ENCODE measurements at places on chromosomes 2 and 18.
A peak's percentile ranks its signal among the peaks of the same experiment; 100 is the strongest.

- no peak for DNase-seq
These were observed 126.8 kb upstream of the HS6ST1 start for GRCh38 chr2:128445523-128445900.

- no peak for DNase-seq
These were observed 14.7 kb upstream of the FZD7 start for GRCh38 chr2:202018950-202019349.

GRCh38 chr2:120461092-120461491, 115.2 kb downstream of the INHBB start:
- no peak for DNase-seq

GRCh38 chr2:136767030-136767429, 1.7 kb downstream of the THSD7B start:
- no peak for DNase-seq

DNA sequence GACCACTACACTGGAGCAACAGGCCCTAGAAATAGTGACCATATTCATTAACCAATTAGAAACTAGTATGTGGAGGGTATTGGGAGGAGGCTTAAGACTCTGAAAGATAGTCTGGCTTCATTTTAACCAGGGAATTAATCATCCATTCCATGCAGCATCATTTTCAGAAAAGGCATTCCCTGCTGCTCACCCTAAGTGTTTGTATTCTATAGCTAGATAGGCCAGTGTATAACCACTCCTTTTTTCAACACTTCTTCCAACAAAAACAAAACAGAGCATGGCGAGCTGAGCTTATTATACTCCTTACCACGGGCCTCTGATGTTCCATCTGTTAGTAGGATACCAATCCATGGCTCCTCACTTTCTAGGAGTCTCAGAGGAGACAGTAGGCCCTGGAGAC, 112.0 kb upstream of the PKDCC start:
- no peak for DNase-seq

- DNase-seq, result no peak
These were observed 82.3 kb downstream of the INPP5D start for GRCh38 chr2:233142355-233142897.

DNA sequence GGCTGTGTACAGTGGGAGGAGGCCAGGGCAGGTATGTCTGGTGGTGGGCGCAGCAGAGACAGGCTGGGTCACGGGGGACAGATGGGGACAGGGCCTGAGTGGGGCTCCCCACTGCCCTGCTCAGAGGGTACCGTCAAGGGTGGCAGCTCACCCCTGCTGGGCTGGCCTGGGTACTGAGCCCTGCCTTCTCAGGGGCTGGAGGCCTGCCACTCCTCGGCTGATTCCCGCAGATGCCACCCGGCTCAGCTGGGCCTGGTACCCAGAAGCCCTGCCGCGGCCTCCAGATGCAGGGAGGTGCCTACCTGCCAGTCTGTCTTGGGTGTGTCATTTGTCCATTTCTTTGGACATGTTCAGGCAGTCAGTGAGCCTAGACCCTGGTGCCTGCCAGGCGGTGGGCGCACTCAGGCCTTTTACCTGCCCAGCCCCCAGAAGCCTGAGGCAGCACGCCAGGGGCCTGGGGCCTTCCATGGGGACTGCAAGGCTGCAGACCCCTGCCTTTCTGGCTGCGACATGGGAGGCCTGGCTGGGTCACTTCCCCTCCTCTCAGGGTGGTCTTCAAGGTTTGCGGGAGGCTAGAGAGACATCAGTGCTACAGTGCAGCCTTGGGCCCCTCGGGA, 3.3 kb downstream of the SNORC start:
- DNase-seq, result no peak

- DNase-seq, result peak; percentile 27
These were observed 58.5 kb downstream of the ROCK1 start for GRCh38 chr18:21053127-21053526.

- no peak for DNase-seq
These were observed 22.8 kb downstream of the ICA1L start for GRCh38 chr2:202848813-202849212.

GRCh38 chr2:27681841-27682240, 18.2 kb downstream of the SLC4A1AP start:
- DNase-seq, result no peak

DNA sequence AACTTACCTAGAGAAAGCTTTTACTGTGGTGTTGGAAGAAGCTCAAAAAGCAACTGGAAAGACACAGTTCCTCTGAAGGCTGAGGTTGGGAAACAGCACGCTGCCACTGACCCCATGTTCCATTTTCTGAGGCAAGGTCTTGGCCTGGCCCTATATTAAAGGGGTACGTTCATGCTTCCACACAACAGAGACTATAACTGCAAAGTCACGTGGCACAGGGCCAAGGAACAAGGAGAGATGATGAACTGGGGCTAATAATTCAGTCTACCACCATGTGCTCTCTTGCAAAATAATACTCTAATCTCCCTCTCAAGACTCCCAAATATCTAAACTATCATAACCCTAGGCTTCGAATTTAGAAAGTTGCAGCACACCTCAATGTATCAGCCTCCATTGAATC, 381.6 kb downstream of the DSEL start:
- DNase-seq, result no peak

- DNase-seq, result no peak
These were observed 11.0 kb downstream of the UBE2E3 start for GRCh38 chr2:180991361-180991760.

GRCh38 chr18:75251466-75251865, 40.9 kb downstream of the TSHZ1 start:
- no peak for DNase-seq

- DNase-seq, result no peak
These were observed 58.7 kb upstream of the SP3 start for GRCh38 chr2:174023591-174024523.

- peak; percentile 74 for DNase-seq
These were observed 39.2 kb downstream of the SCN1A start for GRCh38 chr2:166088634-166089033.

- DNase-seq, result no peak
These were observed 422.6 kb upstream of the LYPD1 start for GRCh38 chr2:133092571-133092970.

DNA sequence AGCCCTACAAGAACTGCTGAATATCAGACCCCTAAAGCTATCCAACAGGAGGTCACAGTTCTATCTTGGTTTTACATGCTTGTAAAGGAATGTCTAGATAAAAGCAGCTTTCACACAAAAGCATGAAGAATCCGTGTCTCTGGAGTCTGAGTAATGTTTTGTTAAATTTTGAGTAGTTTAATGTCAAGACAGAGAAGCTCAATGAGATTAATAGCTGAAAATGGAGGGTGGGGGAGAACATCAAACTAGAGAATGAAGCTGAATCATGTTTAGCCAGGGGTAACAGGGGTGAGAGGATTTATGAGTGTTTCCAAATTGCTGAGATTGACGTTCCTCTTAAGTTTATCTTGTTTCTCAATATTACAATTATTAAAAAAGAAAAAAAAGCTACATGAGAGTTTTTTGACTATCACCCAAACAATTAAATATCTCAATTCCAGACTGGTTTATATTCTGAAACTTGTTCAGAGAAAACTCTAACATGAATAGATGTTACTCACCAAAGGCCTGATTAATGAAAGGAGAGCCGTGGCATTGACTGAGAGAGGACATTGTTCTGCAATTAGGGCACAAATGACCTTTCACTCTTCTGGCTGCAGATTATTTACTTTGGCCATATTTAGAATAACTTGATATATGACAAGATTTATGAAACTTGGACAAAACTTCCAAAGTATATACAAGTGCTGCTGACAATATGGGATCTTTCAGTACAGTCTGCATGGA, 266.4 kb upstream of the ETAA1 start:
- DNase-seq, result peak; percentile 36

DNA sequence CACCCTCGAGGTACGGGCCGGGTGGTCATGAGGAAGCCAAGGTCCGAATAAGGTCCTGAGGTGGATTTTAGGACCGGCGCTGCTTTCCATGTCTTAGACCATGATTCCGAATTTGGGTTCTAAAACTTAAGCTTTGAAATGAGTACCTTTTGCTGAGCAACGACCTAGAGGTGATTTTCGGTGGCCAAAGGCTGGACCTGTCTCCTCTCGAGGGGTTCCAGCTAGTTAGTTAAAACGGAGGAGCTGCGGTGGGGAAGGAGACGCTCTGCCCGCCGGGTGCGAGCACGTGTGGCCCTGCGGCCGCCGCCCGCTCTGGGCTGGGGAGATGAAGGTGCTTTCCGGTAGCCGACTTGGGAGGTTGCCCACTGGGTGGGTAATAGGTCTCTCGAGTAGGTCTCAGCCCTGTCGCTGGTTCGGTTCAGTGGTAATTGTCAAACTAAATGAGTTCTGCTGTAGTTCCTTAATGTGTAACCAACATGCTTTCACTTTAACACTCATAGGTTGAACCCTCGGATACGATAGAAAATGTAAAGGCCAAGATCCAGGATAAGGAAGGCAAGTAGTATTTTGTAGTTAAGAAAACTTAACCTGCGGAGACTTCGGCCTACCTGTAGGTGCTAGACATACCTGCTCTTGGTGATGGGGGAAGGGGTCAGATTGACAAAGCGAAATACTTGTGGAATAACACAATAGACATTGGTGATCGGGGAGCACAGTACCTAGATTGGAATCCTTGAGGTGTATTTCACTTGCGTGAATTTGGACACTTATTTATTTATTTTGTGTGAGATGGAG, 572 bp downstream of the RPS27A start:
- peak; percentile 2 for DNase-seq

DNA sequence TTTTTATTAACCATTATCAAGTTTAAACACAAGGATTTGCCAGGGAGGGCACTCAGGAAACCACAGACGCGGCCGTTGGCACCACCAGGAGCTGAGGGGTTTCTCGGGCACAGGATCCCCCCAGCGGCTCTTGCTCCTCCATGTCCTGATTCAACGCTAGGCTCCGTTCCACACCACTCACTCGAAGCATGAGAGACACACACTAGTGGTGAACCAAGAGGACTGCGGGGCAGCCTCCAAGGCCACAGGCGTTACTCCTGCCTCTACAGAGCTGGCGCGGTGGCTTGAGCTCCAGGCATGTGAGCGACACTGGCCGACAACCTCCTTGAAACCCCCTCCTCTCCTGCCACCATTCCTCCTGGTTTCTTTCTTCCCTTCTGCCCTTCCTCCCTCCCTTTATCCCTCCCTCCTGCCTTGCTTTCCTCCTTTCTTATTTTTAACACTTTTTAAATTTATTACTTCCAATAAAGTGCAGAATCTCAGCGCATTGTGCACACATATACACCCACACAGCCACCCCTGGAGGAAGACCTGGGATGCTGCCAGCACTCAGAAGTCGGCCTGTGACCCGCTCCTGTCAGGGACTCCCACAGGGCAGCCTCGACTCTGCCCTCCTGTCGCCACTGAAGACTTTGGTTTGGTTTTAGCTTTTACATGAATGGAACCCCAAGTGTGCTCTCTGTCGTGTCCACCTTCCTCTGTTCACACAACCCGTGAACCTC, 21.7 kb downstream of the COX7A2L start:
- no peak for DNase-seq

DNA sequence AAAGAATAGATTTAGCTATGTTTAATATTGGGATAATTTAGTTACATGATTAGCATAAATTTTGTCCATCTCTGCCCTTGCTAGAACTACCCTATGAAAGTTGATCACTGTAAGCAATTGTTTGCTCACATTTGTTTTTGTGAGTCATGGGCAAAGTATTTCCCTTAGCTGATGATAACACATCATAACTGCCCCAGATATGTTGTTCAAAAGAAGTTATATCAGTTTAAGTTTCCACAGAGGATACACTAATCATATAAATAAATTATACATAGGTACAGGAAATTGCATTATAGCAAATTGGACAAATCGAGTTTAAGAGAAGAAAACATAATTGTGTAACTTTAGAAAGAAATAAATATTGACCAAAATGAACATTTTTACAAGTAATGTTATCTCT, 223.2 kb upstream of the PIK3C3 start:
- DNase-seq, result peak; percentile 33

GRCh38 chr18:66792466-66792865, 188.6 kb upstream of the CDH19 start:
- DNase-seq, result peak; percentile 74

- DNase-seq, result no peak
These were observed 10.4 kb downstream of the CERKL start for GRCh38 chr2:181646415-181646987.

- no peak for DNase-seq
These were observed 21.1 kb upstream of the CPO start for GRCh38 chr2:206918263-206918662.

GRCh38 chr18:5721924-5722323, 173.4 kb downstream of the TMEM200C start:
- DNase-seq, result no peak

- DNase-seq, result peak; percentile 98
These were observed 114.5 kb upstream of the STPG4 start for GRCh38 chr2:47269316-47270232.

DNA sequence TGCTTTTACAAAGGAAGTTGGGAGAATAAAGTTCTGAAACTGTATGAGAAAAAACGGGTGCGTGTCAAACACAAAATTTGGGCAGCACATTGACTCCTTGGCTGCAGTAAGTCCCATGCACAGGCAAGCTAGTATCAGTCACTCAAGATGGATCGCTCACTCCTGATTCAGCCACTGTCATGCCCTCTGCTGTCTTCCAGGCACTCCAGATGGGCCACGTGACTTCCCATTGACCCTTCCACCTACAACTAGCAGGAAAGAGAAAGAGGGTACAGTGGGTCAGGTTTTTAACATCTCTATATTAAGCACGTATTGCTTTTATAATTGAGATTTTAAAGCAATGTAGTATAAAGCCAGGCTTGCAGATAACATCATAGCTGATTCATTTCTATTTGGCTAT, 8.6 kb downstream of the ARHGEF33 start:
- DNase-seq, result no peak
